K562 (cell line): ENCODE measurements at places on chromosomes 2 and 18. TPM values are rescaled to one million over a fixed set of nuclear protein-coding genes. Genes with fewer than 3 reads are reported as not detected.

Gene GALNT3
- polyA plus RNA-seq, result 0.05 TPM in 1 of 2 replicates, not detected in the other

Gene HTRA2
- 65.8 and 78.9 TPM in 2 replicates for polyA plus RNA-seq

Gene WDR35
- polyA plus RNA-seq, result 6.2 and 7.3 TPM in 2 replicates

Gene ARHGEF33
- not detected in 2 replicates for polyA plus RNA-seq

Gene STPG4
- polyA plus RNA-seq, result 0.28 TPM in 1 of 2 replicates, not detected in the other

Gene MPPE1
- polyA plus RNA-seq, result 12.8 and 19.5 TPM in 2 replicates
